Nucleus accumbens (tissue), 56 donors: ENCODE measurements at places on chromosomes 7 and 10.

GRCh38 chr7:102138676-102139075 is 148.0 kb upstream of the SH2B2 start:
- no peak for DNase-seq

- DNase-seq = no peak
These were observed 107.3 kb upstream of the PDCD4 start for GRCh38 chr10:110764378-110764777.

- DNase-seq = no peak
These were observed 108.5 kb upstream of the SLC25A13 start for GRCh38 chr7:96430356-96430755.

- DNase-seq = no peak
These were observed 318.5 kb upstream of the ZWINT start for GRCh38 chr10:56679578-56679977.

DNA sequence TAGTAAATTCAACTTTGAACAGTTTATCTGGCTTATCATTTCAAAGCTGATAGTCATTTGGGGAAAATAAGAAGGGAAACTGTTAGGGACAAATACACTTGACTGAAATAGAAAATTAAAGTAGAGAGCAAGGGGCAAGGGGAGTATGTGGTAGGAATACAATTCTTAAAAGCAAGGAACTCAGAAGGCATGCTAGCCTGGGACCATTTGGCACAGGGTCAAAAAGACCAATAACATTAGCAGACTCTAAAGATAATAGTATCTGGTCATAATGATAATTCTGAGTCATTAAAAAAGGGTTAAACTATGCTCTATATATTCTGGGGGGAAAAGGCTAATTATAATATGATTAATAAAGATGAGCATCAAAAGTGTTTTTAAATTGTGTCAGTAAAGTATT is 112.2 kb downstream of the CNOT4 start:
- DNase-seq = no peak

- DNase-seq = no peak
These were observed 81.2 kb upstream of the PIP4K2A start for GRCh38 chr10:22795546-22795945.

DNA sequence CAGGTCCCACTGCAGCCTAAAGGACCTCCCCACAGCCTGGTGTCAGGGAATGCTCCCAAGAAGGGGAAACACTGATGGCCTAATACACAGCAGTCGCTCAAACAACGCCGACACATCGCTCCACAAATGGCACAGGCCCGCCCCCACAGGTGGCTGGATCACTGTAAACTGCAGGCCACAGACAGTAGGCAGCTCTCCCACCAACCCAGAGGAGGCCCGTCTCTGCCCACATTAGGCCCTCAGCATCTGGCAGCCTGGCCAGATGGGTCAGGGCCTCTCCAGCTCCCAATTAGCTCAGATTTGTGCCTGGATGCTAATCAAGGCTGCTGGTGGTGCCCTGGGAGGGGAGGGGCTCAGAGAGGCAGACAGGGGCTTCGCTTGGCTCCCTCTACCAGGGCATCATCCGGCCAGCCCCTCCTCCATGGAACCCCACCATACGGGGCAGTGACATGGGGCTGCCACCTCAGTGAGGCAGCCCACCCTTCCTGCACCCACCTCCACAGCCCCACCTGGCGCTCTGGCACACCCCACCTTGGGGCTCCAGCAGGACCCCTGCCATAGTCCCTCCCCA is 42.7 kb downstream of the CAMK2B start:
- DNase-seq = no peak

DNA sequence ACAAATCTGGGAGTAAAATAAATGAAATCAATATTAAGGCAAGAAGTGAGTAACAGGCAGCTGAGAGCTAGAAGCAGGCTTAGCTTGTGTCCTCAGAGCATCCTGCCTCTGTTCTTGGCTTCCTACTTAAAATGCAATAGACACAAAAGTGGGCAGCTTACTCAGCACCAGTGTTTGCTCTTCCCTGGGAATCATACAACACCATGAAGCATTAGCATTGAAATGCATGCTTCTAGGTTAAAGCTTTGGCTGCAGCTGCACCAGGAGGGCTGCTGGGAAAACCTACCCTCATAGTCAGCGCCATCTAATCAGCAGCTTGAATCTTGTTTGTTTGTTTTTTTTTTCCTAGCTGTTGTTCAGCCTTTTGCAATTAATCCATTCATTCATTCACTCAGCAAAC is 104.2 kb upstream of the VWC2 start:
- no peak for DNase-seq

DNA sequence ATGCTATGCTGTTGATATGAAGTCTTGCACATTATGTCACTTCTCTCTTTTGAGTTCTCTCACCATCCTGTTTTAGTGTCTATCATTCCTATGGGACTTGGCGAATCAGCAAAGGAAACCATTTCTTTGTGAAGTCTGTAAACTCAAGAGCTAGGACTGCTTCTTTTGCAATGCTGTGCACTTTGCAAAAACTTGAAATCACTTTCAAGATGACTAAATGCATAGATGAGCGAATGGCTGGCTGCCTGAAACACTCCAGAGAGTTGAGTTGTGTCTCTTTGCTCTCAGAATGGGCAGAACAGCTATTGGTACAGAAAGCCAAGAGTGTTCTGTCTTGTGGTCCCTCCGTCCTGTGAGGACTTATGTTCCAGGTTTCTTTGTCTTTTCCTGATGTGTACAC is 18.3 kb upstream of the ELMO1 start:
- no peak for DNase-seq

DNA sequence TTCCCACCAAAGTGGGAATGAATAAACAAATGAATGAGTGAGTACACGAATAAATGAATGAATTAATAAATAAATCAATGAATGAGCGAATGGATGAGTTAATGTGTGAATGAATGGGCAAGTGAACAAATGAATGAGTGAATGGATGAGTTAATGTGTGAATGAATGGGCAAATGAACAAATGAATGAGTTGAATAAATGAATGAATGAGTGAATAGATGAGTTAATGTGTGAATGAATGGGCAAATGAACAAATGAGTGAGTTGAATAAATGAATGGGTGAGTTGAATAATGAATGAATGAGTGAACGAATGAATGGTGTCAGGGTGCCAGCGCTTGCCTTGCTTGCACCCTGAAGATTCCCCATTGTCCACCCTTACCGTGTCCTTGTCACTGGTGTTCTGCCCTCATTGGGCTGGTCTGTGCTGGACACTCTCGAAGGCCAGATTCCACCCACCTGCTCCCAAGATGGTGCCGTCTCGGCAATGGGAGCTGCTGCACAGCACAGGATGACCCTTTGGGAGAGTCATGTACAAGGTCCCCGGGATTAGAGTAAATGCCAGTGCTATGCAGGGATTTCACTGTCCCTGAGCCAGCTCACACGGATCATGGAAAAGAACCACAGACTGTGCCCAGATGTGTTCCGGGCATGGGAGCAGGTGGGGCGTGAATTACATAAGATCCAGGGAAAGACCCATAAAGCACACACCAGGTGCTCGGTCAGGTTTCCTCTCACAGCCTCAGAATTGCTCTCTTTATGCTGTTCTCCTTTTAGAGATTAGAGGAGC is 83.2 kb downstream of the CAMK1D start:
- DNase-seq = no peak

GRCh38 chr7:107103369-107103768 is 58.9 kb downstream of the PRKAR2B start:
- no peak for DNase-seq

DNA sequence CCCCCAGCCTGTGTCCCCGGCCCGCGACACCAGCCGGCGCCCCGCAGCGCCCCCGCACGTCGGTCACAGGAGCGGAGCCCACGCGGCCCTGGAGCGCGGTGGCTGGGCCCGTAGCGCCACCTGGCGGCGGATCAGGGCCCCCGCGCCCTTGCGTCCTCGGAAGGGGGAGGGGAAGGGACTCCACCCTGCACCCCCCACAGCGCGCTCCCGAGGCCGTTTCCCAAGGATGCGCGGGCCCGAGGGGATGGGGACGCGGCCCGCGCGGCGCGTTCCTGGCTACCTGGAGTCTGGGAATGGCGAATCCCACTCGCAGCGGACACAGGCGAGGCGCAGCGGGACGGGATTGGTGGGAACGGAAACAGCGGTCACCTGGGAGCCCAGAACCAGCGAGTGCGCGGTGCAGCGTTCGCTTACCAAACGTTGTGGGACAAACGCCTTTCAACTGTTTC is 23.8 kb upstream of the MKI67 start:
- DNase-seq = peak; percentile 59

DNA sequence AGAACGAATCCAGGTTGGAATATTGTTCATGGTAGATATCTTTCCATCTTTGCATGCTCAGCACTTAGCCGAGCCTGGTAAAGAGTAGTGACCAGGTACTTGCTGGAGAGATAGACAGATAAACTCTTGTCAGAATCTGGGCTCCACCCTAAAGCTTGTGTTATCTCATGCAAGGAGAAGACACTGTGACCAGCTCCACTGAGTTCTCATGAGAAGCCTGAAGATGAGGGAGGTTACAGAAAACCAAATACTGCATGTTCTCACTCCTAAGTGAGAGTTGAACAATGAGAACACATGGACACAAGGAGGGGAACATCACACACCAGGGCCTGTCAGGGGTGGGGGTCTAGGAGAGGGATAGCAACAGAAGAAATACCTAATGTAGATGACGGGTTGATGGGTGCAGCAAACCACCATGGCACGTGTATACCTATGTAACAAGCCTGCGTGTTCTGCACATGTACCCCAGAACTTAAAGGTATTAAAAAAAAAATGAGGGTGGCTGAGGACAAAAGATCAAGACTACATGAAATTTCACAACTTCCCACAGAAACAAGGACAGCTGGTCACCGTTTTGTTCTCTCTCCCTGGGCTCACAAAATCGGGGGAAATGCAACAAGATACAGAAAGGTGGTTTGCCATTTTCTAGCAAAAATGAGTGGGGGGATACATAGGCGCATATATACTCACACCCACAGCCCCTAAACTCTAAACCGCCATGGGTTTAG is 17.4 kb downstream of the DLG5 start:
- DNase-seq = no peak

DNA sequence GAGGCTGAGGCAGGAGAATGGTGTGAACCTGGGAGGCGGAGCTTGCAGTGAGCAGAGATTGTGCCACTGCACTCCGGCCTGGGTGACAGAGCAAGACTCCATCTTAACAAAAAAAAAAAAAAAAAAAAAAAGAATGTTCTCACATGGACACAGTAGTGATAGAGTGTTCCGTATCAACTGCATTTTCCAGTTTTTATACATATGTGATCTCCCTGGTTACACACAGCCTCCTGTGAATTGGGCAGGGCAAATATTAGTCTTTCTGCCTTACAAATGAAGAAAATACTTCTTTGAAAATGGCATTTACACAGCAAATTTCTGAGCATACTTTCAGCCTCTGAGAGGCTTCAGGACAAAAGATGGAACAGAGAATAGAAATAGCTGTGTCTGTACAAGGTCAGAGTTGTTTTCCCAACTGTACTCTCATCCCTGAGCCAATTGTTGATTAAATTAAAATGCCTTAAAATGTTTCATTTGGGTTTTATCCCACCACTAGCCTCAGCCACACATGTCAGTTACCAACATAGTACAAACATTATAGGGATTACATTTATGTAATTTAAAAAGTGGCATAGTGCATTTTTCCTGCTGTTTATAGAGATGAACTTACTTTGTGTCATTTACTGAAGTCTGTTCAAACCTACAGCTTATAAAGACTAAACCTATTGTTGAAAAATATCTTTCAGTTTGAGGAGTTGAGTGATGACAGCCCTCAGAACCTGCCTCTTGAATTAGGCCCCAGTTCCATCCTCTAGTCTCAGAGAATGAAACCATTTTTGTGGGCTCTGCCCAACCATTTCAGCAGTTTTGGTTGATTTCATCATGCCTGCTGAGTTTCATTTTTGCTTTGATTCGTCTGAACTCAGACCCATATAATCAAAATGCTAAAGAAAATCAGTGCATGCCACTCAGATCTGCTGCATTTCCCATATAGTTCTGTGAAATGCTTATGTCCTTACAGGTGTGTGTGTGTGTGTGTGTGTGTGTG is 609.4 kb upstream of the C7orf33 start:
- DNase-seq = no peak
